ENCODE measurements at places on chromosomes 5 and 9.

GRCh38 chr9:5389109-5389732, 48.5 kb downstream of the PLGRKT start:
- DNase-seq, result no peak

DNA sequence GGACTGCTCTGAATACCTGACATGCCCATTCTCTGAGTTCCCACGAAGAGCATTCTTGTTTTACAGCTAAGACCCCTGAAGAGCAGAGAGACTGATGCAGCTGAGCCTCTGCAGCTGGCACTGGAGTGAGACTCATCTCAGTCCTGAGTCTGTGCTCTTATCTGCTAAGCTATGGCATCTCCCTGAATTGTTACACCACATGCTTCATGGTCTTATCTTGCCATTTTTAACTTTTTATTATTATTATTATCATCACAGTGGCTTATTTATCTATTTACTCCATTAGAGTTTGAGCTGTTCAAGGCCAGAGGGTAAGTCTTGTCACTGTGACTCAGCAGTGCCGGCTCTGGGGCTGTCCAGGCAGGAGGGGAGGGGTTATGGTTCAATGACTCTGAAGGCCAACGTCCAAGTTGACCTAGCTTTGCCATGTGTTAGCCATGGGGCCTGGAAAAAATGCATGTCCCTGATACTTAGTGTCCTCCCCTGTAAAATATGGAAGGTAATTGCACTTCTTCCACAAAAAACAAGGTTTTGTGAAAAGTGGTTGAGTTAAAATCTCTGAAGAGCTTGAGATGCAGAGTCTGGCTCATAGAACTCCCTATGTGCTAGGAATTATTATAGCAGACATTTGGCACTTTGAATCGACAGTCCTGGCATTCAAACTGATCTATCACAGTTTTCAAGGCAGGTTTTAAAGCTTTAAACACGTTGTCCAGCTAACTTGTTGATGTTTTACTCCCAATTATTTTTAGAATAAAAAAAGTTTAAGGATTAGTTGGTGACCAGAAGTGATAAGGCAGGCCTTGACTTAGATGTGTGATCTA, 94.6 kb downstream of the ALDH1A1 start:
- DNase-seq, result no peak

- DNase-seq, result no peak
Observed at GRCh38 chr5:35656721-35657120, 39.1 kb downstream of the SPEF2 start.

GRCh38 chr5:110896901-110897300, 158.1 kb downstream of the SLC25A46 start:
- no peak for DNase-seq

- no peak for DNase-seq
Observed at GRCh38 chr5:757346-757930, 27.1 kb downstream of the ZDHHC11B start.

DNA sequence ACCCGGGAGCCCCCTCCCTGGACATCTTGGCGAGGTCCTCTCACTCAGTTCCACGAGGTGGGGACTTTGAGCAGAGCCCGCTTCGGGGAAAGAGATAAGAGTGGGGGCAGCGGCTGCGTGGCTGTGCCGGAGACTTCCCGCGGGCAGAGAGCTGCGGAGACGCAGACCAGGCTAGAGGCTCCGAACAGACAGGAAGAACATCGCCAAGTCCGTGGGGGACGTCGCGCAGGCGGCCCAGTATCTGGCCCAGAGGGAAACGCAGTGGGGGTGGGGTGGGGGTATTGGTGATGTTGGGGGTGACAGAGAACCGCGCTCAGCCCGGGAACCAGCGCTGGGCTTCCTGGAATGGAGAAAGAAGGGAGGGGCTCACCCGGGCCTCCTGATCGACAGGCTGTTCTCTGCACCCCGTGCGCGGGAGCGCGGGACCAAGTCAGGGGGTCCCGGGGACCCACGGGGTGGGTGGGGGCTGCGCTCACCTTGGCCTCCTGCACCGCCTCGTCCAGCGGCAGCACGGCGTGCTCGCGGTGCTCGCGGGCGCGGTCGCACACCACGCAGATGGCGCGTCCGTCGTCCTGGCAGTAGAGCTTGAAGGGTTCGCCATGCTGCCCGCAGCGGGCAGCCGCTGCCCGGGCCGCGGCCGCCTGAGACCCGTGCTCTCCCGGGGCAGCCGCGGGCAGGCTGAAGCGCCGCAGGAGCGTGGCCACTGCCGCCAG, 727 bp downstream of the TRIM7 start:
- no peak for DNase-seq

- no peak for DNase-seq
Observed at GRCh38 chr5:157543825-157544622, 31.6 kb downstream of the ADAM19 start.

GRCh38 chr9:75921391-75922127, 31.1 kb downstream of the PCSK5 start:
- no peak for DNase-seq

GRCh38 chr5:172686111-172686510, 45.0 kb downstream of the NEURL1B start:
- no peak for DNase-seq
